ENCODE measurements at places on chromosomes 6 and 20.

DNA sequence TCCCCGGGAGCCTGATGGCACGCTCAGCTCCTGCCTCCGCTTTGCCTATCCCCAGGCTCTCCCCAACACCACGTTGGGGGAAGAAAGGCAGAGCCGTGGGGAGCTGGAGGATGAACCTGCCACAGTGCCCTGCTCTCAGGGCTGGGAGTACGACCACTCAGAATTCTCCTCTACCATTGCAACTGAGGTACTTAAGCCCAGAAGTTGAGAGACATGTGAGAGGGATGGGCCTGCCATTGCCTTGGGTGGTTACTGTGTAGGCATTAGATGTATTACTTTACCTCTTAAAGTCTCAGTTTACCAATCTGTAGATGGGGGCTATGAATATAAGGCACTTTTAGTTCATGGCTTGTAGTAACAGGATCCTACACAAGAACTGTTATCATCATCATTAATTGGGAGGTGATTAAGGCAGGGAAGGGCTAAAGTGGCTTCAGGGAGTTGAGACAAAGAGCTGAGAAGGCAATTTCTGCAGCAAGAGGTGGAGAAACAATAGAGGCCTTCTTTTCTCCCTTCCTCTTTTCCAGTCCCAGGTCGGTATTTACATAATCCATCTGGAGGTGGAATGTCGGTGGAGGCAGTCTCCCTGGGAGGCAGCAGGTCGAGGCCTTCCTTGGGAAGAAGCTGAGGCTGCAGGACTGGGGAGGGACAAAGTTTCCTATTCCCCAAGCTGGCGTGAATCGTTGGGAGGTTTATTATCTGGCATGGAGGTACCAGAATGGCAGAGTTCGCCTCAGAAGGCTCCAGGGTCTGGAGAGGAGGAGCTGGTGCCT, 691 bp downstream of the SLC22A7 start:
- no peak for DNase-seq

GRCh38 chr20:24364482-24364881, 104.9 kb upstream of the SYNDIG1 start:
- DNase-seq, result no peak

DNA sequence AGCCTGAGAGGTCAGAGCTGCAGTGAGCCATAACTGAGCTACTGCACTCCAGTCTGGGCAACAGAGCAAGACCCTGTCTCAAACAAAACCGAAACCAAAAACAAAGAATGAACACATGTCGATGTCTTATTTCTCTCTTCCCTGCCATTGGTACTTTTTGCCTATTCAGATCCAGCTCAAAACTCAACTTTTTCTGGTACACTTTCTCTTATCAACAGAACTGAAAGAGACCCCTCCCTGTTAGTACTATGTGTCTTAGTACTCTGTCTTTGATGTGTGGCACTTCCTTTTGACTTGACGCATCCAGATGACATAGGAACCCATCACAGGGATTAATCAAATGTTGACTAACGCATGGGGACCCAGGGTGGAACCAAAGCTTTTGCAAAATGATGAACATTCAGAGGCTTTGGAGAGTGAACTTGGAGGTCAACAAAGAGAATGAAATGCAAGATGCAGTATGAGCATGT, 44.8 kb downstream of the AKAP12 start:
- no peak for DNase-seq

DNA sequence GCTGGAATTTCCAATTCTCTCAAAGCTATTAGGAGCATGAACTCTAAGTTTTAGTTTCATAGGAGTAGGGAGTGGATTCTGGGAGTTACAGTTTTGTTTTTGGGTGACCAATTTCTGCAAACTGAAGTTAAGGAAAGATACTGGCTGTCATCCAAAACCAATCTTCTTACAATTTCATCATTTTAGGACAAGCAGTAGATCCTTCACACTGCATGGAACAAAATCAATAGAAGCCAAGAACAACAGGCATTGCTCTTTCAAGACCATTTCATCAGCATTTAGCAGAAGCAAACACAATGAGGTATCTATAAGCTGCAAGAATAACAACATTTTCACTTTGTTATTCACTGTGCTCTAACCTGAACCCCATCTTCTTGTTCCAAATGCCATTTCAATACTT, 173.0 kb downstream of the GMDS start:
- no peak for DNase-seq

- DNase-seq, result no peak
Measured at GRCh38 chr6:109050012-109050411, 44.6 kb downstream of the SESN1 start.

GRCh38 chr6:157280157-157280556, 43.2 kb downstream of the TMEM242 start:
- DNase-seq, result no peak

DNA sequence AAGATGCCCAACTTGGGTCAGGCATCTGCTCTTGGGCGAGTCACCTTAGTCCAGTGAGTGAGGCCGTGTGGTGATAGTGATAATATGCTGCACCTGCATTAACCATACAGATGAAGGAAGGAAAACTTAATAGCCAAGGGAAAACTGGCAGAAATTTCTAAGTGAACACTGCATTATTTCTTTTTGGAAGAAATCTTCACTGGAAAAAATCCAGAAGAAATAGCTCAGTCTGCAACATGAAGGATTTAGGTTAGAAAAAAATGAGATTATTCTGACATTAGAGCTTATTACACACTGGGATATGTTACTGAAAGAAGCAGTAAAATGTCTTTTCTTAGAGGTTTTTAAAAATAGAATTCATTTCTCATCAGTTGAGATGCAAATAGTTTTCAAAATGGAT, 947.3 kb downstream of the KIF16B start:
- DNase-seq, result no peak

DNA sequence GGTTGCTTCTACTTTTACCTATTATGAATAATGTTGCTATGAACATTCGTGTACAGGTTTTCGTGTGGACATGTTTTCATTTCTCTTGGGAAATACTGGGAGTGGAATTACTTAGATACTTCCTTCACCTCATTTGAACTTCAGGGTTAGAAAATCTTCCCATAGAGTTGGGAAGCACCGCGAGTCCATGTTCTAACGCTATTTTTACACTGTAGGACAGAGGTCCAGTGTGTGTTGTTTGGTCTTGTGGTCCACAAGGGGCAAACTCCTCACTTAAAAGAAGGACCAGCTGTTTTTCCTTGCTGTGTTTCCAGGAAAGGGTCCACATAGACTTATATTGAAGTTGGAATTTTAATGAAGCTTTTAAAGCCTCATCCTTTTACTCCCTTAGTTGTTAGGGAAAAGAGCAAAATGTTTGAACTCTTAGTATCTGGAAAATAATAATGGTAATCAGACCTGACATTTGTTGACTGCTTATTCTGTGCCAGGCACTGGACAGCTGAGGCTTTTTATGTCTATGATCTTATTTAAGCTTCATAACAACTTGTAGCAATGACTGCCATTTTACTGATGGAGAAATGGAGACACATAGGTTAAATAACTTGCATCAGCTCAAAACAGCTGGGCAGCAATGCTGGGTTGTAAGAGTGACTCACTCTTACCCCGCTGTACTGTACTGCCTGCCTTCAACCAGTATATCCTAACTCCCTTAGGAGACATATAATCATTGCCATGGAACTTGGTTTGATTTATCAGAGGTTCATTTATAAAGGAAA, 52.0 kb downstream of the CDC5L start:
- no peak for DNase-seq

DNA sequence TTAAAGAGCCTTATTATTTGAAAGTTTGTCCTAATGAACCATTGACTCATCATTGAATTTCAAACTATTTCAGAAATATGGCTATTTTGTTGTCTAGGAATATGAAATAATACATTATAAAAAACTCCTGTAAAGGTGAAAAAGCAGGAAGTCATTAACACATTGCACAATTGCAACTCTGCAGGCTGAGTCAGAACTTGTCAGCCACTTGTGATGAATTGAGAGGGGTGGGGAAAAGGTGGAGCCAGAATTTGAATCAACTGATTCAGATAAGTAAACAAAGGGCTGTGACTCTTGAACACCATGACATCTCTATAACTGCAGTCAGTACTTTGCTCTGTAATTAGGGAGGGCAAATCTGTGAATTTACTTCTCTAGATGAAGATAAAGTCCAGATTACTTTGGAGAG, 6.0 kb downstream of the C6orf141 start:
- DNase-seq, result no peak

- DNase-seq, result no peak
Measured at GRCh38 chr20:3786126-3786484, 435 bp downstream of the CENPB start.

GRCh38 chr6:168841609-168842278, 400.8 kb downstream of the SMOC2 start:
- no peak for DNase-seq

- DNase-seq, result no peak
Measured at GRCh38 chr6:112203577-112204349, 50.6 kb downstream of the LAMA4 start.

DNA sequence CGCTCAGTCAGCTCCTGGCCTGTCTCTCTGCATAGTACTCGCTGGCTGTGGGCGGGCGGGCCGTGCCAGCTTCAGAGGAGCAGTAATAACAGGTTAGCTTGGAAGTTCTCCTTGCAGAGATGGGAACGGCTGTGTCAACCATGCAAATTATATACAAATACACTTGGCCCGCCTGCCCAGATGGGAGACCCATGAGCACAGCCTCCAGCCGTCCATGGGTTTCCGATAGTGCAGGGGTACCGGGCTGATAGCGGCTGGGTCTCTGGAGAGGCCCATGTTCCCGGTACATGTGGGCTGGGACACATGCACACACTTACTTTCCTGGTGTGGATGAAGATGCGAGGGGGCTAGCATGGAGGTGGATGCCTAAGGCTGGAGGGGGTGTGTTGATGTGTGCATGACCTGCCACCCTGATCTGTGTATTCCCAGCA, 12.8 kb upstream of the ZNF831 start:
- DNase-seq, result no peak

GRCh38 chr6:34671801-34672656, 24.5 kb downstream of the ILRUN start:
- DNase-seq, result peak; percentile 69

DNA sequence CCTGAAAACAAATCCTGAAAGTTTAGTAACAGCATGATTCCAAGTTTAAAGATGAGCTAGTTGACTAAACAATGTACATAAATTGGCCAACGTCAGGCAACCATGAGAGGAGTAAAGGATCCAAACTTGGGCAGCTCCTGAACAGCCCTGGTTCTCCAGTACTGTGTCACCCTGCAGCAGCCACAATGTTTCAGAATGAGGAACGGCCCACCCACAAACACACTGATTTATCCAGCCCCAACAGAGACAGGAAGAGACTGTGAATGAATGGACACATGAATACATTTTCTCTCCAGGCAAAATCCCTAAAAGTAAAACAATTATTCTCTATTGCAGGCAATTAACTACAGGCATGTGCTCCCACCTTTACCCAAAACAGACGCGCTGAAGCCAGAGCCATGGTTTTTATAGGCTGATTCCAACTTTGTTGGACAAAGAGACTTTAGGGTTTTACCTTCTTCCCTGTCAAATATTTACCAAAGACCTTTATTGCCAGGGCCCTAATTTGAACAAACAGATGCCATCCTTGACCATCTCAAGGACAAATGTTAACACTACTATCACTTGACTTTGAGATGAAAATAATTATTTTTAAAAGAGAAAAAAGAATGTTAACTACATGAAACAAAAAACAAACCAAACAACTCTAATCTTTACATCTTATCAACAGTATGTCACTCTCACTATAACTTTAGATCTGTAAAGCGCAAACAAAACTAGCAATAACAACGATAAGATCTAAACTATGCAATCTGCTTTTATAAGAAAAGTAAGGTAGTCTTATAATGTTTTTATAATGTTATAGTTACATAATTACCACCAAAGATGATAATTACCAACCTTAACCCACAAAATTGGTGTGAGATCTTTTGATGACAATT, 22.9 kb downstream of the CNKSR3 start:
- DNase-seq, result no peak

DNA sequence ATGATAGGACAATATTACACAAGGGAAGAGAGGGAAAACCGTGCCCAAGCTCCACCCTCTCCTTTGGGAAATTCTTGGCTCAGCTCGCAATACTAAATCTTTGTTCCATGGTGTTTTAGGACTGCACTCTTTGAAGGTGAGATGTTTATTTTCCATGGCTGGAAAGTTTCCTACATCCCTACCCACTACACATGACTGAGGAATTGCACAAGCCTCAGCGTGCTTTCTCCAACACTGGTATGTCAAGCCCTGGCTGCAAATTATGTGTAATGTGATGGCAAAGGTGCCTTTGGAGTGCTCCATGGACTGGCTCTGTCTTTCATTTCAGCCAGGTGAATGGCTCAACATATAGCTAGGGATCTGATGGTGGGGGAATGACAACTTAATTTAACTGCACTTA, 134.3 kb downstream of the ISM1 start:
- DNase-seq, result no peak

- no peak for DNase-seq
Measured at GRCh38 chr20:38229376-38230252, 30.9 kb downstream of the KIAA1755 start.

GRCh38 chr6:119340796-119341487, 8.6 kb downstream of the MAN1A1 start:
- no peak for DNase-seq

DNA sequence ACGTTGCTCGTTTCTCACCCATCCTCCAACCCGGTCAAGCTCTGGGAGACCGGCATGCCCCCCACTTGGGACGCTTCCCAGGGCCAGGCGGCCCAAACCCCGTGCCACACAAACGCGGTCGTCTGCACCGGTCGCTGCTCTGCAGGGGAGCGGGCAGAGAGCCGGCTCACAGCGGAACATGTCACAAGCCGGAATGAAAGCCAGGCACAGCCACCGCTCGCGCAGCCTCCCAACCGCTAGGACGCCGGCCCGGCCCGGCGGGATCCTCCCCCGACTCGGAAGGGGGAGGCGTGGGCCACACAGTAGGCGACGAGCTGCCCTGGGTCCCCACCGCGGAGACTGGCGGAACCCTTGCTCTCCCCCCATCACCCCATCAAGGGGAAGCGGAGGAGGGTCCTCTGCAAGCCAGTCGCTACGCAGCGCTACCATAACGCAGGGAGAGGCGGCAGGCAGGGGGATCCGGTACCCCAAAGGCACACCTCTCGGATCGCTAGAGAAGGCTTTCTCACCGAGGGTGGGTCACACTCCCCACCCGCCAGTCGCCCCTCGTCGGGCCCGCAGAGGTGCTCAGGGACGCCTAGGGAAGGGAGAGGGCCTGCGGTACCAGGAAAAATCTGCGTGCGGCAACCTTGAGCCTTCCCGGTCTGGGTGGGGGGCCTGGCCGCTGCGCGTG, 768.4 kb upstream of the DEFB115 start:
- DNase-seq, result no peak

GRCh38 chr20:16001286-16001685, 572.0 kb downstream of the KIF16B start:
- no peak for DNase-seq

DNA sequence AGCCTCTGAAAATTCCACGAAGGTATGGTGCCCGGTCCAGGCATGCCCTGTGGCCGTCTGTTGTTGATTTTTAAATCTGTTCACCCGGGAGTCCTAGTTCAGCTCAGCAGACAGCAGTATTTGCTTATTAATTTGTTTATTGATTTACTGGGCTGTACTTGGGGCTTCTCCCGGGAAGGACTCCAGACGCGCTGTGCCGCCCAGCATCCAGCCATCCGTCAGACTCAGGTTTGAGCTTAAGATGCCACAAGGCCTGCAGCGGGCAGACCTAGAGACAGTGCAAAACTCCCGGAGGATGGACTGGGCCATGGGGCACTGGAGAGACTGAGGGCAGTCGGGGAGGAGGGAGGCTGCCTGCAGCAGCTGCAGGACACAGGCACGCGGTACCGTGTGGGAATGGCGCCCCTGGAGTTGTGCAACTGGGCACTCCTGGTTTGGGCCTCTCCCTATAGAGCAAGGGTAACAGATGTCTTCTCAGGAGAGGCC, 17.3 kb upstream of the CCDC167 start:
- no peak for DNase-seq

- DNase-seq, result no peak
Measured at GRCh38 chr6:3473773-3474172, 16.9 kb upstream of the SLC22A23 start.

GRCh38 chr20:43938017-43938655, 23.5 kb downstream of the TOX2 start:
- no peak for DNase-seq

All from activated CD8-positive, alpha-beta memory T cell treated with anti-CD3 and anti-CD28 coated beads for 4 hours (primary cell).